CD8-positive, alpha-beta memory T cell (primary cell): ENCODE measurements at places on chromosomes 7 and 10.

DNA sequence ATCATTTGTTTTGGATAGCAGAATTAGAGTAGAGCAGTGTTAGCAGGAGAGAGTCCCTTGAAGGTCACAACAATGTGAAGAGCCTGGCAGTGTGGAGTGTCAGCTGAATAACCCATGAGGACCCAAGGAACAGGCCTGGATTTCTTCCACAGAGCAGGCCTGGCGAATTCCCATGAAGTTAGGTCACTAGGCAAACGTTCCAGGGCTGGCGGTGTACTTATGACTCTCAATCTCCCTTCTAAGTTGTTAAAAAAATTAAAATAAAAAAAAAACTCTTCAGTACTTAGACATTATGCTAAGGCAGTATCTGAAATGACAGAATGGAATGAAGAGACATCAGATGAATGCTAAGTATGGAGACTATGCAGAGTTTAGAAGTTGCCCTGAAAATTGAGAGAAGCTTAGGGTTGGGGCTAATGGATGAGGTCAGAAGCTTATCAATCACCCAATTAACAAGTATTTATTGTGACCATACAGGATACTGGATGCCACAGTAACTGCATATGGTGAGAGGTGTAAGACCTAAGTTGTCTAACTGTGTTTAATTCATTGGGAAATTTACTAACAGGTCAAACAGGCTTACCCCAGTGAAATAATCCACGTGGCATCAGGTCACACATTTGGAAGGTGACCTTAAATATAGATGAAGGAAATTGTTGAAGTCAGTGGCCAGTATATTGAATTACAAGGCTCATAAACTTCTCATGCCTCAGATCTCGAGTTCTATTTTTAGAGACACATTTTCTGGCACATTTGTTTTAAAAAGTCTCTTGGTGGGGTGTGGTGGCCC is 126.2 kb upstream of the NRP1 start:
- H3K4me3 ChIP-seq: no peak overlapping the region
- no peak for DNase-seq

DNA sequence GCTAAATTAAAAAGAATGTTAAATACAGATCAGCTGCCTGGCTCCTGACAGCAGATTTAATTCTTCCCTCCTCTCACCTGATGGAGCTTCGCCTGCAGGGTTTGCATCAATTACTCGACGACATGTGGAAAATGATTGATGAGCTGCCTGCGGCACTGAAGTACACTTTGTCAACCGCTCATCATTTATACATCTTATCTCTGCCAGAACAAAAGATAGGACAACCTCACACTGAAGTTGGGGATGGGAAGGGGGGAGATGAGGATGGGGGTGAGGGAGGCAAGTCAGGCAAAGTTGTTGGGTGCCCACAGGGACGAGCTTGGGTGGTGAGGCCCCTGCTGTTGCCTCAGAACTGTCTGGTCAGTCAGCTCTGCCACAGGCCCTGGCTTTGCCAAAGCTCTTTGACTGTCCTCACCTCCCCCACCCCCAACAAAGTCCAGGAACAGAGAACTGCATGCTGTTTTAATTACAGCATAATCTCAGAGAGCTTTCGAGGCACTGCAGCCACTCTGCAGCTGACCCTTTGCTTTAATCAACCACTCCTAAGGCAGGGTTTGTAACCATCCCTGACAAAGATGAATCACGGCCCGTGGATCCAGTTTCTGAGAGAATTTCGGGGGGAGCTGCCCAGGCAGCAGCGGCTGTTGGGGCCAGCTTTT is 702.3 kb downstream of the LRMDA start:
- no peak overlapping the region for H3K27ac ChIP-seq
- no peak for DNase-seq
- no peaks in the 10 kb centered on the region for H3K36me3 ChIP-seq
- H3K27me3 ChIP-seq: no peaks in the 10 kb centered on the region
- no peaks in the 10 kb centered on the region for H3K4me1 ChIP-seq

DNA sequence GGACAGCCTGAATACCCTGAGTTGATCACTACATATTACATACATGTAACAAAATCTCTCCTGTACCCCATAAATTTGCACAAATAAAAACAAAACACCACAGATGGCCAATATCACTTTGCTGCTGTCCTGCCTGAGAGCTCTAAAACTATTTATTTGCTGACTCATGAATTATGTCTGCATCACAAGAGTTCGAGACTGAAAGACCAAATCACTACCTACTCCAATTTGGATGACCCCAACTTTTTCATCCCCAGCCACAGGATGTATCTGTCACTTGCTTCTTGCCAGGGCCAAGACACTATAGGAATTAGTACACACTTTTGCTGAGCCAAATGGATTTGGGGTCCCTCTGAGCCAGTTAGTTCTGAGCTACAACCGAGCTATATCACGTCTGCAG is 409.7 kb upstream of the NFE2L3 start:
- no peaks in the 10 kb centered on the region for H3K36me3 ChIP-seq
- no peaks in the 10 kb centered on the region for H3K4me1 ChIP-seq
- H3K4me3 ChIP-seq: no peak overlapping the region
- H3K27ac ChIP-seq: no peak overlapping the region
- no peaks in the 10 kb centered on the region for H3K27me3 ChIP-seq

DNA sequence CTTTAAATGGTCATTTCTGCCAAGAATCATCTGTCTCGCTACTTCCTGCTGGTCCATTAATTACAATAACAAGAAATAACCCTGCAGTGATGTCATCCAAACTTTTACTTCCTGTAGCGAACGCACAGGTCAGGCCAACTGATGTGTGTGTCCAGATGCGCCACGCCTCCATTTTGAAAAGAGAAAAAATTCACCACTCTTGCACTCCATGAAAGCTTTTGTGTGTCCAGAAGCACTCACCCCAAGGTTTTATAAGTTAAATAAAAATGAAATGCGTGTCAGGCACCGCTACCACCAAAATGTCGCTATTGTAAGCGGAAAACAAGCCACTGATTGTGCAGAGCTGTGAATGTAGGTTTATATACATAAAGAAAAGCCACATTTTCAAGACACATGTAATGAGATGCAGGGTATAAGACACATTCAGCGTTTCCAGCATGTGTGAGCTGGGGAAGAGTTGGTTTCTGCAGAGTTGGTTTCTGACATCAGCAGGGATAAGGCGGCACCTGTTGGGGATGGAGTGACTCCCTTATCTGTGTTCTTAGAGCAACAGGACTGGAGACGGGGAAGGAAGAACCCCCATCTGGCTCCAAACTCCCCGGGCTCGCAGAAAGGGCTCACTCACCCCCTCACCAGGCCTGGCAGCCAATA is 83.3 kb downstream of the CTBP2 start:
- no peak for DNase-seq
- H3K36me3 ChIP-seq: no peaks in the 10 kb centered on the region
- H3K27ac ChIP-seq: no peak overlapping the region

GRCh38 chr7:98949336-98950044 is 71.2 kb downstream of the TRRAP start:
- no peaks in the 10 kb centered on the region for H3K27me3 ChIP-seq
- H3K36me3 ChIP-seq: peaks cover 70% of the 10 kb centered on the region
- no peak overlapping the region for H3K27ac ChIP-seq
- no peaks in the 10 kb centered on the region for H3K4me1 ChIP-seq
- no peak overlapping the region for H3K4me3 ChIP-seq

DNA sequence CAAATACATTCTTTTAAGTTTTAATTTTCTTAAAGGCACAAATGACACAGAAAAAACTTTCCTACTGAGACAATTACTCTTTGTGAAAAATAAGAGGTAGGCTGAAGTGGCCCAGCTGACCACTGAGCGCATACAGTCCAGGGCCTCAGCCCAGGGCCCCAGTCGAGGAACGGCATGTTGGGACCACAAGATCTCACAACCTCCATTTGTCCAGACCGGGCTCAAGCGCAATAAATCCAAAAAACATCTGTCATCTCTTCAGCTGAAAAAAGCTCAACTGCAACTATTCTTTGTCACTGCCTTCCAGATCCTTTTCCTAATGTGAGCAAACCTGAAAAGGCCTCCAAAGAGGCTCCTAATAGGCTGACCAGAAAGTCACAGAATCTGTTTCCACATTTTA is 165.8 kb downstream of the SRPK2 start:
- H3K27me3 ChIP-seq: no peaks in the 10 kb centered on the region
- H3K36me3 ChIP-seq: no peaks in the 10 kb centered on the region
- H3K4me1 ChIP-seq: no peaks in the 10 kb centered on the region
- DNase-seq: no peak

GRCh38 chr10:373526-374309 is 238.5 kb downstream of the ZMYND11 start:
- no peak overlapping the region for H3K27ac ChIP-seq
- H3K4me1 ChIP-seq: peaks cover 5% of the 10 kb centered on the region
- DNase-seq: no peak
- no peaks in the 10 kb centered on the region for H3K36me3 ChIP-seq
- H3K4me3 ChIP-seq: no peak overlapping the region

GRCh38 chr10:132945125-132945893 is 2.9 kb upstream of the CFAP46 start:
- no peaks in the 10 kb centered on the region for H3K4me1 ChIP-seq
- no peaks in the 10 kb centered on the region for H3K27me3 ChIP-seq
- H3K4me3 ChIP-seq: no peak overlapping the region
- H3K27ac ChIP-seq: no peak overlapping the region
- no peaks in the 10 kb centered on the region for H3K36me3 ChIP-seq
